ENCODE measurements at places on chromosomes 11 and 22.

GRCh38 chr11:7559398-7560283 lies 45.8 kb downstream of the PPFIBP2 start:
- no peak for DNase-seq

DNA sequence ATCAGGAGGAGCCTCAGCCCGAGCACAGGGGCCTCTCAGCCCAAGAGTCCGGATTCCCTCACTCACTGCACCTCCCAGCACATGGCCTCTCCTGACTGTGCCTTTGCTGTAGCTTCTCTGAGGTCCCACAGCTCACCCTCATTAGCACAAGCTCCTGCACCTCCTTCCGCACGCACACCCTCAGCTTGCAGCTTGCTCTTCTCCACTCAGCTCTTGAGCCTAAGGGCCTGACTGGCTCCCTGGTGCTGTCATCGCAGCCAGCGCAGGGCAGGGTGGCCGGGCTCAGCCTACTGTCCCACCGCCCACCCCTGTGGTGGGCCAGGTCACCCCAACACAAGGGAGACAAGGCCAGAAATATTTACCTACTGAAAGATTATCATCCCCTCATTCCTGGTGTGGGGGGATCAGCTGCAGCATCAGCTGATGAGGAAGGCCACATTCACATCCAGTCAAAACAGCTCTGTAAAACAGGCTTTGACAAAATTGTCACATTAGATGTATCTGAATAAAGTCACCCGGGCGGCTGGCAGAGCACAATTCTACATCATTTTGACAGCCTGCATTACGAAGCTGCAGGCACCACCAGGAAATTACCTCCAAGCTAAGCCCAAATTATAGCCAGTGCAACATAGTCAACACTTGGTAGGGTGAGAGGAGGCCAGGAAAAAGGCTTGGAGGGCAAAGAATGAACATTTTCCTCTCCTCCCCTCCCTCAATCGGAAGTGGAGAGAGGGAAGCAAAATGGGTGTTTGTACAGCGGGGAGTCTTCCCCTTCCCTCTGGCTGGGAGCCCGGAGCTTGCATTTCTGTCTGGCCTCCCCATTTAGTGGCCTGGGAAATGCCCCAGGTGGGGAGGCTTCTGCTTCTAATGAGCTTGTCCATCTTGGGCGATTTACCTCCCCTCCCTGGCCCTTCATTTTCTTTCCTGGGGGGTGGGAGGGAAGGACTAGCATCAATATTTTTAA lies 29.5 kb upstream of the IGSF9B start:
- DNase-seq: no peak

DNA sequence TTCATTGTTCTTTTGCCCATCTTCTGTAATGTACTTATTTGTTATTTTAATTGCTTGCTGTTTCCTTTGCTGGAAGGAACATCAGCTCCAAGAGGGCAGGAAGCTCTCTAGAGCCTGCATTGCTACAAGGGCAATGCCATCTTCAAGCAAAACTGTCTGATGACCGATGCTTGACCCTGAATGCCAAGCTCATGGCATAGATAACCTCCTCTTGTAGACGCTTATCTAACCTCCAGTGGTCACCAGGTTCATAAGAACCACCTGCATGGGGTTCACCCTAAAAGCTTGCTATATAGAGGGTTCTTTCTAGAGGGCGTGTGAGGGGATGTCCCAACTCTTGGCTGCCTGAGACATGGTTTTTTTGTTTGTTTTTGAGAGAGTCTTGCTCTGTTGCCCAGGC lies 16.5 kb downstream of the FADS3 start:
- no peak for DNase-seq

- DNase-seq: no peak
These were observed 12.9 kb downstream of the TSPAN32 start for GRCh38 chr11:2314525-2315394.

DNA sequence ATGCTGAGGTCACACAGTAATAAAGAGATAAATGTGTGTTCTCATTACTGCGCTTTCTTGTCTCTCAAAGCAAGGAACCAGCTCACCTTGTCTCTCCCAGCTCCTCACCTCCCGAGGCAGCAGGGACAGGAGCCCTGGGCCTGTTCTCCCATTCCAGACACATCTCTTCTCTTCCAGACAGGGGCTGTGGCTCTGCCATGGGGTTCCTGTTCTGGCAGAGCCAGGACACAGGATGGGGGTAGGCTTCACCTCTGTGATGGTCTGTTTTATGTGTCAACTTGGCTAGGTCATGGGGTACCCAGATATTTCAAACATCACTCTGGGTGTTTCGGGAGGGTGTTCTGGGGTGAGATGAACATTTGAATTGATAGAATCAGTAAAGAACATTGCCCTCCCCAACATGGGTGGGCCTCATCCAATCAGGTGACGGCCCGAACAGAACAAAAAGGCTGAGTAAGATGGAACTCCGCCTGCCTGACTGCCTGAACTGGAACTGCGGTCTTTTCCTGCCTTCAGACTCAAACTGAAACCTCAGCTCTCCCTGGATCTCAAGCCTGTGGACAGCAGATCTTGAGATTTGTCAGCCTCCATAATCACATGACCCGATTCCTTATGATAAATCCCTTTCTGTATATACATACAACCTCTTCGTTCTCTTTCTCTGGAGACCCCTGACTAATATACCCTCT lies 2.0 kb upstream of the VSIG10L2 start:
- no peak for DNase-seq

- no peak for DNase-seq
These were observed 13.1 kb downstream of the FXYD6 start for GRCh38 chr11:117863383-117863782.

All from ACHN (cell line).